ENCODE measurements at places on chromosomes 11 and 22. TPM values are rescaled to one million over a fixed set of nuclear protein-coding genes. Genes with fewer than 3 reads are reported as not detected.
A peak's percentile ranks its signal among the peaks of the same experiment; 100 is the strongest.

GRCh38 chr22:30302810-30303138 is 13.5 kb upstream of the CASTOR1 start:
- no peak for DNase-seq

The TRIOBP gene
- total RNA-seq, result 60.6 TPM

DNA sequence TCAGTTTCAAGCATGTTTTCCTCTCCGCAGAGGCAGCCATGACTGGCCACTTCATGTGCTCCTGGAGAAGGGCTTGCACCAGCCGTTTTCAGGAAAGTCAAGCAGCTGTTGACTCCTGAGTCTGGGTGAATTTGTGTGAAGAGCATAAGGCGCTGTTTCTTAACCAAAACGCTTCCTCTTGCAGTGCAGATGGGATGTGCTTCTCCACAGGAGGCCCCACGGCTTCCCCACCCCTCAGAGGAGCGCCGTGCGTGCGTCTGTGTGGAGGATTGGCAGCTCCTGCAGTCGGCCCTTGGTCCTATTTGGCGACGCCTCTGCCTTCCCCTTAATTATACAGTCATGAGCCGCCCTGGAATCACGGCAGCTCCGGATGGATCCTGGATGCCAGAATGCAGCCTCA is 54.1 kb upstream of the B3GAT1 start:
- DNase-seq, result no peak

- no peak for DNase-seq
These were observed 48.0 kb downstream of the IGLL5 start for GRCh38 chr22:22935546-22936157.

DNA sequence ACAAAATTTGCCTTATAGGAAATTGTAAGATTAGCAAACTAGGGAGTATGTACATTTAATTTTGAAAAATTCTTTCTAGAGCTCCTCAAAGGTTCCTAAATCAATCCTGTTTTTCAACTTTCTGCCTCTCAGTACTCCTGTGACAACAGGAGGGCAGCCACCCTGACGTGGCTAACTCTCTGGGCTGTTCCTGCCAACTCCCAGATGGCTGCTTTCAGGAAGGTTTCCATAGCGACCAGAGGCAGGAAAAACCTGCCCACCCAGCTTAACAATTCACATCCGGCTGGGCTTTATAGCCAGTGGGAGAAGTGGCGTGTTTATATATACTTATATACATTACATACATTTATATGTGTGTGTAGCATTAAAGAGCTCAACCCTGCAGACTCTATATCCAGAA is 26.5 kb downstream of the SGSM3 start:
- peak; percentile 70 for DNase-seq

DNA sequence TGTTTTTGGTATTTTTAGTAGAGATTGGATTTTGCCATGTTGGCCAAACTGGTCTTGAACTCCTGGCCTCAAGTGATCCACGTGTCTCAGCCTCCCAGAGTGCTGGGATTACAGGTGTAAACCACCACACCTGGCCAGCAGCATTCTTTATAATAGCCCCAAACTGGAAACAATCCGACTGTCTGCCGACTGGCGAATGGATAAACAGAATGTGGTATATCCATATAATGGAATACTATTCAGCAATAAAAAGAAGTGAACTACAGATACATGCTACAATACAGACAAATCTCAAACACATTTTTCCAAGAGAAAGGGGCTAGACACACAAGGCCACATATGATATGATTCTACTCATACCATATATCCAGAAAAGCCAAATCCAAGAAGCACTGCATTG is 151.3 kb downstream of the ST3GAL4 start:
- DNase-seq, result no peak

The DDX6 gene
- total RNA-seq, result 102 TPM

The OR51B2 gene
- not detected for total RNA-seq
